GM13977 (cell line): ENCODE measurements at places on chromosomes 5 and 9.

DNA sequence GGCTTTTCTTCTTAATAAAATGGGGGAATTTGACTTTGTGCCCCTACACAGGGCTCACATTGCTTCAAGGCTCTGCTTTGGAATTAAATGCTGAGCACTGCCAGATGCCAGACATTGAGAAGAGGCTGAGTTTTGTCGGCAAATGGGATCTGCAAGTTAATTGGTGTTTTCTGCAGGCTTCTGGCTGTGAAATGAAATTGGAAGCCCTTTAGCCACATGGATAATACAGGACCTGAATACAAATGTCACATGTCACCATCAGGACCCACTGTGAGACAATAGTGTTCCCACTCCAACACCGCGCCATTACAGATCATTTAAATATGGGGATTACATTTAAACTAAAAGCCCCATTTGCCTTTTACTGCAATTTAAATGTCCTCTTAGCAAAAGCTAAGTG, 164.4 kb downstream of the ZSWIM6 start:
- no peak for DNase-seq

DNA sequence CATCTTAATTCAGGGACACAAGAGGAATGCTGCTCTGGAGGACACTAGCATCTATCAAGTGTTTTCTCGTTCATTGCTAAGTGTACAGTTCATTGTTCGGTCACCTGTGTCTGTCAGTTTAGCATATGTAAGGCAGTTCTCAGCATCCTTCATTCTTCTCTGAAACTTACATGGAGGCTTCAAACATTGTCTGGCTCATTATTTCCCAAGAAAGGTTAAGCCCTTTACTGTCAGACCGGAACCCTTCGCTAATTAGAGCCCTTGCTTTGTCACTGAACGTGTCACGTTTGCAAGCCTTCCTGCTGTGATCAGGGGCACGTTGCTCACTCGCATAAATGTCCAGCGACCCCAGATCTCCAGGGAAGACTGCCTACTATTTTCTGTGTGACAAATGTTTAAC, 62.3 kb upstream of the RIOK2 start:
- DNase-seq = no peak

DNA sequence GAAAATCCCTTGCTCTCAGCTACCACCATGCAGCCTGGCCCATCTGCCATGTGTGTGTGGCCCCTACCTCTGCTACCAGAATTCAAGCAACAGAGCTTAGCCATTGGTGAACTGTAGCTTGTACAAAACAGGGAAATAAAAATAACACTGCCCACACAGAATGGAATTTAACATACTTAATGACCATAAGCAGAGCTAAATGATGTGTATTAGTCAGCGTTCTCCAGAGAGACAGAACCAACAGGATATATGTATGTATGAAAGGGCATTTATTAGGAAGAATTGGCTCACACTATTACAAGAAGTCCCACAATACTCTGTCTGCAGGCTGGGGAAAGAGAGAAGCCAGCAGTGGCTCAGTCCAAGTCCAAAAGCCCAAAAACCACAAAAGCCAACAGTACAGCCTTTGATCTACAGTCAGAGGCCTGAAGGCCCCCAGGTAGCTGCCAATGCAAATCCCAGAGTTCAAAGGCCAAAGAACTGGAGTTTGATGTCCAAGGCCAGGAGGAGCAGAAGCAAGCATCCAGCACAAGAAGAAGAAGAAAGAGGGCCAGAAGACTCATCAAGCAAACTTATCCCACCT, 318.8 kb downstream of the DNAH5 start:
- DNase-seq = no peak

- no peak for DNase-seq
Observed at GRCh38 chr5:145689235-145689634, 145.9 kb downstream of the PRELID2 start.

- no peak for DNase-seq
Observed at GRCh38 chr9:134660407-134660806, 18.8 kb downstream of the COL5A1 start.

GRCh38 chr9:14313951-14314423, at the start of gene NFIB:
NFIB (minus strand) TSS chr9:14314141; CDS start chr9:14313511, 630 bp downstream.
- DNase-seq = peak; percentile 38

- no peak for DNase-seq
Observed at GRCh38 chr5:76277736-76278135, 125.3 kb upstream of the IQGAP2 start.

- DNase-seq = no peak
Observed at GRCh38 chr5:122541388-122541787, 229.4 kb downstream of the SNCAIP start.

DNA sequence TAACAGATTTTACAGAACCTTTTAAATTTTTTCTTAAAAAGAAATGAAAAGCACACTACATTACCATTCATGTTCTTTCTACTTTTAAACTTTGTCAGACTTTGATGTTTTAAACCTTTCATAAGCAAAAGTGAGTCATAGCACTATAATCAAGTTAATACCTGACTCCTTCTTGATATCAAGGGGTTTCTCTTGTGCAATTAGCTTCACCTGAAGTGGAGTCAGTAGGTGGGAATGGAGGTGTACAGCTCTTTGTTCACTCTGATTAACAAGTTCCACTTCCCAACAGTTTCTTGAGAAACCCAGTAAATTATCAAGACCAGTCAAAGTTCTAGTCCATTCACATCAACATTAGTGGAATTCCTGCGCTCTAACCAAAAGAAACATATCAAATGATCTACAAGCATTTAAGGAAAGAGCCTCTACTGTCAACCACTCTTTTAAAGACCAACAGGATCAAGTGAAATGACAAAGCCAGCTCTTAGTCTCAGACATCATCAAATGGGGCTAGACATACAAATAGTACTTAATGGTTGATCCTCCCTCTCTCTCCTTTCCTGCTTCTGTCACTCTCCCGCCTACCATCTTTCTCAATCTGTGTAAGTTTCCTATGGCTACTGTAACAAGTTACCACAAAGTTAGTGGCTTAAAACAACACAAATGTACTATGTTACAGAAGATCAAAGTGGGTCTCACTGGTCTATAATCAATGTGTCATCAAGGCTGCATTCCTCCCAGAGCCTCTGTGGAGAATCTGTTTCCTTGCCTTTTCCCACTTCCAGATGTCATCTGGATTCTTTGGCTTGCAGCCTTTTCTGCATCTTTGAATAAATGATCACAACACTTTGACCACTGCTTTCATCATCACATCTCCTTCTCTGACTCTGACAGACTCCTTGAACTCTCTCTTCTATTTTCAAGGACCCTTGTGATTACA, 68.0 kb downstream of the HINT1 start:
- DNase-seq = no peak

DNA sequence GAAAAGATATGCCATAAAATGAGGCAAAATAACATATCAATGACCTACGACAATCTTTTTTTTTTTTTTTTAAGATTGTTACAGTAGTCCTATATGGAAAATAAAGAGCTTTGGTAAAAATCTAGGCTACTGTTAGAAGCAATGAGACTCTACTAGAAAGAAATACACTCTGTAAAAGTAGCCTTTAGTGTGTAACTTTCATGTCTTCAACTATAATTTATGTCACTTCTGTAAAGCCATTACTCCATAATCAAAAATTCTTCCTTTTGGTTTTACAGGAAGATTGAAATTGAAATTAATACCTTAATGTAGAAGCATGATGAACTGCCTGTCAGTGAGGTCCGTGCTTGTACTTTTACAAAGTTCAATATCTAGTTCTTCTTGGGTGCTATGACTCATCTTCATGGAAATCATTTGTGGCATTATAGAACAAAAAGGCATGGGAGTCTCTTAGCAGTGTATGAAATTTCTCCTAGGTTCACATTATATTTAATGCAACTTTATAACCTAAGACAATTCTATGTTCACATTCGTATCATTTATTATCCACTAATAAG, 1393.1 kb downstream of the EFNA5 start:
- DNase-seq = no peak

DNA sequence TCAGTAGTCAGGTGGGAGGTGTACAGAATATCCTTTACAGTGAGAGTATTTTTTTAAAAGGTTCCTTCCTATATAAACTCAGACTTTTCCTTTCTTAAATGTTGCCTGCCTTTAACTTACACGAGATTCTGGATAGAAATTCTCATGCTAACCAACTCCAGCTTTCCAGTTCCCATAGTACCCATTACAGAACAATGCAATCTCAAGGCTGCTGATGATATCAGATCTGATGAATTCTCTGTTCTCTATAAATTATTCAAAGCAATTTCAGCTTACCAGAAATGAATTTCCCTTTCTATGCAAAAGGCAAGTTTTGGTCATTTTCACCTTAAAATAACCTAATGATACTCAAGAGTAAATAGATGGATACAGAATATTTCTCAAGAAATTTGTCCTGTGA, 90.3 kb downstream of the NUDT12 start:
- DNase-seq = no peak

DNA sequence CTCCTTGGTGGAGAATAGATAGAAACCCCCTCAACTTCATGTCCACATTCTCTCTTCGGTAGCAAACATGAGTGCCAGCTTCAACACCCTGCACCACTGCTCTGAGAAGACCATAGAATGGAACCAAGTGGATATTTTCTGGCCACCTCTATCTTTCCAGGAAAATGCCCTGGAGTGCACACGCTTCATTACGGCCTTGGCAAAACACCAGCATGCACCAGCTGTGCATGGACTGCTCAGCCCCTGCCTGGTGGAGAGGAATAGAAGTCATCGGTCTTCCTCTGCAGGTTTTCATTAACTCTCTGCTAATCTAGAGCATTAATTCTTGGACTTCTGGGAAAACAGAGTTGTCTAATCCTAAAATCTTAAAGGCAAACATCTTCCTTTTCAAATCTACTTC, 211.6 kb upstream of the TMEM161B start:
- DNase-seq = no peak

DNA sequence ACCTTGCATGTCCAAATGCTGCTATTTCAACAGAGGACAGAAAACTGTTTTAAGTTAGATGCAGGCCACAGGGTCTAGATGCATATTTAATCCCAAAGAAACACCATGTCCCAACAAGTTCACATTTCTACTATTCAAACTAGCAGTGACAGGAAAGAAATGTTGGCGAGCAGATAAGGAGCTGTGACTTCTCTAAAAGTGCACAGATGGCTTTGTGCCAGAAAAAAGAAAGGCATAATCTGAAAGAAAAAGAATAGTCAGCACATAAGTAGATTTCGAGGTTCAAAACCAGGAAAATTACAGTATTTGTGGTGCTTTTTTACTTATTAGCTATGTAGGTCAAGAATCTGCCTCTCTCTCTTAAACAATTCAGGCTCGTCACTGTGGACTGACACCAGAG, 178.3 kb downstream of the DNAH5 start:
- DNase-seq = no peak

- no peak for DNase-seq
Observed at GRCh38 chr5:52134013-52134650, 653.6 kb upstream of the ITGA1 start.

DNA sequence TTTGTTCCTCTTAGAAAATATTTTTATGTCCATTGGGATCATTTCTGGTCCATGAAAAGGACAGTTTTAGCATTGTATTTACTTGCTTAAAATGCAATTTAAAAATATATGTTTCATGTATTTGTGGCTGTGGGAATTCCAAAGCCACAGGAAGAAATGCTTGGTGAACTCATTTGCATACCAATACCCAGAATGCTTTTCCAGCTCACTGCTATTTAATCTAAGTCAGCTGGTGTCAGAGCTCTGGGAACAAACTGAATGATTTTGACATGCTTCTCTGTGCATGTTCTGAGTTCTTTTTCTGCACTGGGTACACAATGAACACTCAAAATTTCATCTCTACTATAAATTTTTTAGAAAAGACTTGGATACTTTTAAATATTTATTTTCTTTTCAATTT, 482.8 kb upstream of the ARRDC3 start:
- DNase-seq = no peak

GRCh38 chr5:109743041-109743531, 53.4 kb downstream of the MAN2A1 start:
- DNase-seq = no peak

GRCh38 chr5:150650021-150651006, 9.9 kb downstream of the SYNPO start:
- DNase-seq = no peak

GRCh38 chr9:83665580-83666200, 42.1 kb downstream of the UBQLN1 start:
- peak; percentile 16 for DNase-seq

DNA sequence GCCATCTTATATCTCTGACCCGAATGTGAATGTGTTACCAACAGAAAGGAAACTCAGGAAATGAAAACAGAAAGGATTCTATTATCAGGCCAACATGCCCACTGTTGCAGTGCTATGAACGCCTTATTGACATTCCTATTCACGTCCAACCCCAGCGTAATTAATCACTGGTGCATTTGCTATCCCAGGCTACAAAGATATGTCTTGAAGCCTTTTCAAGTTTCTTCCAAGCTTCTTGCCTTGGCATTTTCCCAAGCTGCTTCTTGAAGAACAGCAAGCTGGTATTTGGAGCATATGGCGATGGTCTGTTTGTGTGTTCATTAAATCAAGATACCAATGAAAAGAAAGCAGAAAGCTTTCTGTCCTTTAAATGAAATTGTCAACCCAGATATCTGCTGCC, 579.2 kb upstream of the ZNF462 start:
- no peak for DNase-seq

DNA sequence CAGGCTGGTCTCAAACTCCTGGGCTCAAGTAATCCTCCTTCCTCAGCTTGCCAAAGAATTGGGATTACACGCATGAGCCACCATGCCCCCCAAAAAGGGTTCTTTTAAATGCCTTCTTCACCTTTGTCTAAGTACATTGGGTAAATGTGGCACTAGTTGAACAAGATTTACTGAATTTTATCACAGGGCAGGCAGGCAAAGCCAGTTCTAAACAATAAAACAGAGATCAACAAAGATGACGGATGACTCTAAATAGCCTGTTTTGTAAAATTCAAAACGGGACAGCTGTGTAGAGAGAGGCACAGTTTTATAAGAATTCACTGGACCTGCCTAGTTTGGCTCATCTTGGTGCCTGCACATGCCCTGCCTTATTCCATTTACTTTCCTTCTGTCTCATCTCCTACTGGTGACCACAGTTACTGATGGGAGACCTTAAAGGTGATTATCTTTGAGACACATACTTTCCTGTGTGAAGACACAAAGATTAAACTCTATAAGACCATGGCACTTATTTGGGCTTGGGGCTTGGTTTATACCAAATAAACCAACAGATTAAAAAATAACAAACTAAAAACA, 149.6 kb upstream of the DMRT1 start:
- DNase-seq = no peak

DNA sequence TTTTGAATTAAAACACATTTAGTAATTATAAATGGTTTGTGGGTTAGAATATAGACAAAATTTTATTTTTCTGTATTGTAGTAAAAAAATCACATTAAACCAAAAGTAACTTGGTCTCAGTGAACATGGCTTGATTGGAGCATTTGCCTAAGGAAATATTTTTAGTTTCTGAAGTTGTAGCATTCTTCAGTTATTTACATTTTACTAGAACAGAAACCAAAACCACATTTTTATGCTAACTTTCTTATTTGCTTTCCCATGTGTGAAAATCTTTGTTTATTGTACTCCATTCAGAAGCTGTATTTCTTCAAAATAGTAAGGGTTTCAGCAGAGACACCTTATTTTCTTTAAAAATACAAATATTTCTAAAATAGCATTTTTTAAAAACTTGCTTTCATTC, 129.9 kb downstream of the SGCD start:
- no peak for DNase-seq

DNA sequence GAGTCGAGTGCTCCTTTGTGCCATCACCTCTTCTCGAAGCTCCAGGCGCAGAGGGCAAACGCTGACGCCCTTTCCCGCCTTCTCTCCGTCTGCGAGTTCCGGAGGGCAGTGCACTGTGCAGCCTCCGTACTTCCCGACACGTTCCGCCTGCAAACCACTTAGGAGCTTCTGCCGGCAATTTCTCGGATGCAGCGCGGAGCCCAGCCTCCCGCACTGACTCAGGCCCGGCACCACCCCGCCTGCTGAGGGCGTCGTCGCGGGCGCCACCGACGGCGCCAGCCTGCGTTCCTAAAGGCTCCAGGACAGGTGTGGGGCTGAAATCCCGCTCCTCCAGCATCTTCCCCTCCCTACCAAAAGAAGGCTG, 9.3 kb upstream of the TRIM36 start:
- no peak for DNase-seq
